Erythroblast (primary cell): ENCODE measurements at places on chromosomes 6 and 20.

GRCh38 chr6:6351511-6352025 lies 31.1 kb upstream of the F13A1 start:
- no peak for DNase-seq

DNA sequence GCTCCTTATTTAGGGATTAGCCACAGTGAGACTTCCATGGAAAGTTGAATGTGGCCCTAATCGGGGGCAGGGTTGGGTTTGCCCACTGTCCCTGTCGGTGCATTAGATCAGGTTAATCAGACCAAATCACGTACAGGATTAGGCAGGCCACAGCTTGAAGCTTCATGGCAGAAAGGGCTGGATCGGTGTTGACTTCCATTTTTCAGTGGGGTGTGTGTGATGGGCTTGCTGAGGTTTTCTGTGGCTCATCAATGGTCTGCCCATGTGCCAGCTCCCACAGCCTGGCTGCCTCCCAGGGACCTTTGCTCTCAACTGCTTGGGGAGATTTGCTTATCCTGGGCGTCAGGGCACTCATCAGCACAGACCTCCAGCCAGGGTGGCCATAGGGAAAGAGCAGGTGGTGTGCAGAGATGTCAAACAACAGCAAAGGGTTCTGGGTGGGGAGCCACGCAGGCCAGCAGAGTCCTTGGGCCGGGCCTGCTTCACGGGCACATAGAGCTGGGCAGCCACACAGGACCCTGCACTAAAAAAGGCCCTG lies 130.7 kb downstream of the TFAP2C start:
- DNase-seq = no peak

GRCh38 chr20:288956-289692 lies 1.4 kb downstream of the C20orf96 start:
- DNase-seq = peak; percentile 34

DNA sequence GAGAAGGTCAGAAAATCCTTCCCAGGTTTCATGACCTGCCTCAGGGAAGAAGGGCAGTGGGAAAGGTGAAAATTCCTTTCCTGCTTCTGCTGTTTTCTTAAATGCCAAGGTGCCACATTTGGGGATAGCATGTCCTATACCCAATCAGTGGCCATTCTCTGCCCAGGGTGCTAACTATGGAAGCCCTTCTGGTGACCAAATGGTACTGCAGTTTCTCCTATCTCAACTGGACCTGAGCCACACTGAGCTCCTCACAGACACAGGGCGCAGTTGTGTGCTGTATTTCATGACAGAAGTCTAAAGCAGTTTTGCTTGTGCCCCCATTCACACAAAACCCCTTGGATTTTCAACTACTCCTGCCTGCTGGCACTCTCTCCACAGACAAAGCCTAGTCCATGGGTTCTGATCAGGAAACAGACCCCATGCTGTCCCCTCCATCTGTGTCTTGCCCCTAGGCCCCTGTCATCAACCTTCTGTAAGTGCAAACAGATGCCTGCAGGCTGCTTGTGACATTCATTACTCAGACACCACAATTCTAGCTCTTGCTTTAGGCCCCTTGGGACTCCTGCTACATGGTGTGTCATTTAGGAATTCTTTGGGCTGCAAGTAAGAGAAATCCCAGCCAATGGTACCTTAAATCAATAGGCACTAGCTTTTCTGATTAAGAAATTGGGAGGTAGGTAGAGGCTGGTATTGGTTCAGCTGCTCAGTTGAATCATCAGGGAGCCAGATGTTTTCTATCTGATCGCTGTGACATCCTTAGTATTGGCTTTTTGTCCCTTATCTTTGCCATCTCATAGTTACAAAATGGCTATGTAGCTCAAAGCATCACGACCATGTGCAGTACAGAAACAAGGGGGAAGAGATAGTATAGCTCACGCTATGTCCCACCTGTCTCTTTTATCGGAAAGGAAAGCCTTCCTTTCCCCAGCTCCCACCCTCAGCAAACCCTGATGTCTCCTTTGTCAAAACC lies 147.8 kb downstream of the CD83 start:
- DNase-seq = no peak

GRCh38 chr6:54706391-54706790 lies 140.2 kb upstream of the FAM83B start:
- DNase-seq = no peak

- DNase-seq = no peak
Observed at GRCh38 chr20:21534886-21535285, 21.0 kb upstream of the NKX2-2 start.
